Right lobe of liver (tissue), 6 donors: ENCODE measurements at places on chromosomes 1 and 21. TPM values are rescaled to one million over a fixed set of nuclear protein-coding genes. Genes with fewer than 3 reads are reported as not detected.

Gene HENMT1
- total RNA-seq = 0.18 TPM

Gene NECTIN4
- total RNA-seq = not detected

Gene KCTD3
- total RNA-seq = 42.5 TPM

Gene AMPD1
- 0.13 TPM for total RNA-seq

Gene SAMSN1
- total RNA-seq = 7.4 TPM

Gene F11R
- total RNA-seq = 64.4 TPM

Gene BROX
- total RNA-seq = 24.3 TPM

Gene GREM2
- total RNA-seq = 13.8 TPM

Gene UTS2
- total RNA-seq = not detected

Gene NCAM2
- not detected for total RNA-seq

Gene KIAA0319L
- 48.1 TPM for total RNA-seq
